ENCODE measurements at places on chromosomes 4 and X.

DNA sequence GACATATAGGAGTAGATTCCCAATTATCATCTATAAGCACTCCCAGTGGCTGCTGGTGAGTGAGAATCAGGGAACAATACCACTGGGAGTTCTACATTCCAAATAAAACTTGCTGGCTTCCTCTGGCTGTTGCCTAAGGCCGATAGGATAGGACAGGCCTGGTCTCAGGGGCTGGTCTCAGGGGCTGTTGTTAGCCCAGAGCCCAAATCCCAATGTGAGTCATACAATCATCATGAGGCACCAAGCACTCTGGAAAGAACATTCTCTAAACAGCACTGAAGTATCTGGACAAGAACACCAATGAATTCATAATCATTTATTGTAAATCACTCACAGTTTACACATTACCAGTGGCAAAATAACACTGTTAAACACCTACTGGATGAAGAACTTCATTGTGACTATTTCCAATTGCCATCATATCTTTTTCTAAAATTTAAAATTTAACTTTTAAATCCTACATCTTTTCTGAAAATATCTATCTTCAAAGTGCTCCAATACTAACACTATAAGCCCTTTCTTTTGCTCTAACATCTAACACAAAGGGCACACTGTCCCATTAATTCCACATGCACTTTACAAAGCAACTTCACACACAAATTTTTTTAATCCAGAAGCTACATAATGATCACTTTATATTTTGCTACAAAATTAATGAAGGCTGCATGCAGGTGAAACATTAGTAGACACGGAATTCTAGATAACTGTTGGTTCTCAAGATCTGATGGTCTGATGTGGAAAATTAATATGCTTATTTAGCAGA lies 67.6 kb upstream of the TMEM150C start:
- no peak for DNase-seq

DNA sequence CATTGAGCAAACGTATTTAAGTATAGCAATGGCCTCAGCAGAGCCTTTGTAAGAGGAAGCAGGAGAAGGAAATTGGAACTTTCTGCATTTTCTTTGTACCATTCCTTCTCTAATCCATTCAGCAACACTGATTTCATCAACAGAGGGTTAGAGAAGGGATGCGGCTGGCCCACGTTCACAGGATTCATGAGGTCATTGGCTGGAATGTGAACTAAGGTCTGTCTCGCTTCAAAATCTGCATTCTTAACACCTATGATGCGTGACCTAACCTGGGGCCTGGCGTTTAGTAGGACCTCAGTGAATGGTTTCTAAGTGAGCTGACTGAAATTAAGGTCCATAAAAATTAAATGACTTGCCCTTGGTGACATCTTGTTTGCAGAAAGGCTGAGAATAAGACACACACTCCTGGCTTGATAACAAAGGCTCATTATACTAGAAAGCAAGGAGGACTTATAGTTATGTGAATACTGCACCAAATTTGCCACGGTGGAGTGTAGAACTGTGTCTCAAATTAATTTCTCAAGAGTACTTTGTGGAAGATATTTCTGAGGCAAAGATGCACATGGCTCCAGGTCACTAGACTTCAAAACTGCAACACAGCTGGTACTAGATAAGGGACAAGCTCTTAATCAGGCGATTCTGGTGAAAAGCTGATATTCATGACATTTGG lies 25.4 kb downstream of the FGFBP1 start:
- DNase-seq, result no peak

DNA sequence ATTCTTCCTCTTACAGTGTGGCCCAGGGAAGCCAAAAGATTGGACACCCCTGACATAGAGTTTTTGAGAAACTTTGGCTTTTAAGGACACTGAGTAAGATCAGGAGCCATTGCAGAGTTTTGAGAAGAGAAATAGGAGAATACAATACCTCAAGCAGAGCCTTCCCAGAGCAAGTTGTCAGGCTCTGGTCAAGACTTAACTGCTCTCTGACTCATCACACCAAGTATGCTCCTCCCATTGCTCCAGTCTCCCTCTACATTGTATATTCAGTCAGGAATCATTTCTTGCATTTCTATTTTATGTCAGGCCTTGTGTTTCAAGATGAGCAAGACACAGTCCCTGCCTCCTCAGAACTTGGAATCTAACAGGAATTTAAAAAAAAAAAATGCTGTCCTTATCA lies 176.4 kb upstream of the FMR1 start:
- DNase-seq, result no peak

DNA sequence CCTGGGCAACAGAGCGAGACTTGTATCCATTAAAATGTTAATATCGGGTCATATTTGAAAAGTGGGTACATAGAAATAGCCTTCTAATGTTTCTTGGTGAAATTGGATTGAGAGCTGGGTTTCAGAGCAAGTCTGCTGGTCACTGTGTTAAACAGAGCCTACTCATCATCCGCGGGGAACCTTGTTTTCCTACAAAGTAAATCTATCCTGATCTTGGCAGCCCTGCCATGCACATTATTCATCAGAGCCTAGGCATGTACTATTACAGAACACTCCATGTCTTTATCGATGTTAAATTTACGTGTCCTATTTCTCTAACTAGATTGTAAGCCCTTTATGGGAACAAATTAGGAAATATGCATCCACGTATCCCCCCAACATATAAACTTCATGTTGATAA lies 18.7 kb downstream of the SETD7 start:
- DNase-seq, result no peak

DNA sequence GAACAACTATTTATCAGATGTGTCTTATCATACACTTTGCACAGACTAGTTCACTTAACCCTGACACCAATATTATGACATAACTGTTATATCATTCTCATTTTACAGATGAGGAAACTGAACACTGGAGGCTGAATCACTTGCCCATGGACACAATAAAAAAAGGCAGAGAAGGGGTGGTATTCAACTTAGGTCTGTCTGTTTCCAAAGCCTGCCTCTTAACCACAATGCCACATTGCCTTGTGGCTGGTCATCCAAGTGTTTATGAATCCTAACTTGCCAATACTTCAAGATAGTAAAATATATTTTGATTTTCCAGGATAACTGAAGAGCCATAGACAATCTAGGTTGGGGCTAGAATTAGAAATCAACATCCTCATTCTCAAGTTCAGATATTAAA lies 327.8 kb downstream of the NR3C2 start:
- no peak for DNase-seq

DNA sequence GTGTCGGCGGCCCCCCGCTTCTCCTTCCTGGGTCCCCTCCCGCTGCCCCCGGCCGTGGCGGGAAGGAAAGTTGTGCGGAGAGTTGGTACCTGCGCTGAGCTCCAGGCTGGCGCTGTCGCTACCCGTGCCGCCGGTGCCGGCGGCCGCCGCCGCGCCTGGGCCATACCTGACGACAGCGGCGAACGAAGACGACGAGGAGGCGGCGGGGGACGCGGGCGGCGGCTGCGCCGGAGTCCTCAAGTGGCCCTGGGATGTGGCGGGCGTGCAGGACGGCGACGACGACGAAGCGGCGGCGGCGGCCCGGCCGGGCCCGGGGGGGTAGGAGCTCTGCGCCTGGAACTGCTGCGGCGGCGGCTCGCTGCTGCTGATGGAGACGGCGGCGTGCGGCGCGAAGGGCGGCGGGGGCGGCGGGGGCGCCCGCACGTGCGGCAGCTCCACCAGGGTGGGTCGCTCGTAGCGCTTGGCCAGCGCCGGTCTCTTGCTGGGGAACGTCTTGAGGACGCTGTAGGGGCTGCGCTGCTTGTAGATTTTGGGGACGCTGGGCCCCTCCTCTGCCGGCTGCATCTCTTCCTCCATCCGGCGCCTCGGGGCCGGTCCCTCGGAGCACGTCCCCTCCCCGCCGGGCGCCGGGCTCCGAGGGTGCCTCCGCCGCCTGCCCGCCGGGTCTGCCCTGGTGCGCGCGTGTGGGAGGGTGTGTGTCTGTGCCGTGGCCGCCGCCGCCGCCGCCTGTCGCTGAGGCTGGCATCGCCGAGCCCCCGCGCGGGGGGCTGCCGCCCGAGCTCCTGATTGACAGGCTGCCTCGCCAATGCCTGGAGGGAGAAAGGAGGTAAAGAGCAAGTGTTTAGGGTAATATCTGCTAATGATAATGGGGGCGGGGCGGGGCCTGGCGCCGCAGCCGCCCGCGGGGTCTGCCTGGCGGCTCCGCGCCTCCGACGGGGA lies 618 bp downstream of the BEND4 start:
- DNase-seq, result peak; percentile 91

GRCh38 chr4:152278505-152279233 lies 257.2 kb downstream of the FBXW7 start:
- DNase-seq, result peak; percentile 65

DNA sequence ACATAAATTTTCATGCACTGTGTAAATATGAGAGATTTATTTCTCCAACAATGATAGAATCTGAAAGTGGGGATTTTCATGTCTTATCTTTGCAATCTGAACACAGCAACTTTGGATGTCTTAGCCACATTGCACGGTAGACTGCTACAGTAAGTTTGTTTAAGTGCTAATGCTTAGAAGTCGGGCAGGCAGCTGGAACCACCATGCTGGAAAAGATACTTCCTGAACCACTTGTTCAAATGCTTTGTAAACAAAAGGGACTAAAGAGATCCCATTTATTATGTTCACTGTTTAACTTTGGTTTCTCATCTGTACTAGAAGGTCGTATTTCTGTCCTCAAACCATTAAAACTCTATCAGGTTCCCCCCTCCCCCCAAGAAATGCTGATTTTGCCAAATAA lies 555.9 kb upstream of the DIPK2B start:
- no peak for DNase-seq
